Smooth muscle cell of the coronary artery (primary cell): ENCODE measurements at places on chromosomes 12 and 14. TPM values are rescaled to one million over a fixed set of nuclear protein-coding genes. Genes with fewer than 3 reads are reported as not detected.

ASB2 gene
- total RNA-seq: 0.23 and 0.35 TPM in 2 replicates

RIC8B gene
- 8.9 and 18.4 TPM in 2 replicates for total RNA-seq

FSCB gene
- total RNA-seq: 0.75 TPM in 1 of 2 replicates, not detected in the other

TAS2R19 gene
- 4.1 and 4.3 TPM in 2 replicates for total RNA-seq

AGAP2 gene
- 0.23 and 0.30 TPM in 2 replicates for total RNA-seq
